HTR-8/SVneo (cell line): ENCODE measurements at places on chromosomes 2 and 18.
A peak's percentile ranks its signal among the peaks of the same experiment; 100 is the strongest.

DNA sequence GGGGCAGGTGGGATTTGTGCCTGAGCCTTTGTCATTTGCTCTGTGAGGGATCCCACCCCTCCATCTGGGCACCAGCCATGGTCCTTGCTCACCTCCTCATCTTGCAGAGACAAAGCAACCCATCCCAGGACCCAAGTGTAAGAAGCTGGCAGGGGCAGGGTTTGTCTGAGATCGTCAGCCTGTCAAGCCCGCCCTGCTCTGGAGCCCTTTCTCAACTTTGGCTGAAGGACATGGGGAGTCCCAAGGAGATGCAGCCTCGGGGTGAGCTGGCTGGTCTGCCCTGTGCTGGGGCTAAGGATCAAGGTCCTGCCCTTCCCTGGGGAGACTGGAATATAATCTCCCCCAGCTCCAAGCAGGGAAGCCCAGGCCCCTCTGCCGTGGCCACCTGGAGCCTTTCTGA, 86.0 kb downstream of the CAPN13 start:
- no peak for DNase-seq

- DNase-seq: peak; percentile 72
Measured at GRCh38 chr2:149330127-149331022, at the start of gene LYPD6. Gene LYPD6 (plus strand): TSS chr2:149330587. CDS start chr2:149437709, 107,122 bp downstream.

GRCh38 chr2:240358821-240359397, 76.6 kb upstream of the GPC1 start:
- no peak for DNase-seq

- DNase-seq: peak; percentile 31
Measured at GRCh38 chr2:221999717-222000116, 299.1 kb downstream of the PAX3 start.

DNA sequence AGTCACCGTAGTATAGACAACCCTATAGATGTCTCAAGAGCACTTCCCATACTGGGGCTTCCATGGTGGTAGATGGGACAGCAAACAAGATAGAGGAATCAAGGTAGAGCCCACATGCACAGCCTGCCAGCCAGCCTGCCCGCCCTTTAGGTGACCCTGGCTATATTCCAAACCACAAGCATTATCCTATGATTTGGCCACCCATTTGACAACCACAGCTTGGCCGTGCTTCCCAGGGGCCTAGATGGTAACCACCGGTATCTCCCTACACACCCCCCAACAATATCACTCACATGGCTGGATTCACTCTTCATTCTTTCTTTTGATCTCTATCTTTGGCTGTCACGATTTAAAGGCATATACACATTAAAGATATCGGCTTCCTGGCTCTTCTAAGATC, 85.3 kb downstream of the CDK15 start:
- DNase-seq: no peak

DNA sequence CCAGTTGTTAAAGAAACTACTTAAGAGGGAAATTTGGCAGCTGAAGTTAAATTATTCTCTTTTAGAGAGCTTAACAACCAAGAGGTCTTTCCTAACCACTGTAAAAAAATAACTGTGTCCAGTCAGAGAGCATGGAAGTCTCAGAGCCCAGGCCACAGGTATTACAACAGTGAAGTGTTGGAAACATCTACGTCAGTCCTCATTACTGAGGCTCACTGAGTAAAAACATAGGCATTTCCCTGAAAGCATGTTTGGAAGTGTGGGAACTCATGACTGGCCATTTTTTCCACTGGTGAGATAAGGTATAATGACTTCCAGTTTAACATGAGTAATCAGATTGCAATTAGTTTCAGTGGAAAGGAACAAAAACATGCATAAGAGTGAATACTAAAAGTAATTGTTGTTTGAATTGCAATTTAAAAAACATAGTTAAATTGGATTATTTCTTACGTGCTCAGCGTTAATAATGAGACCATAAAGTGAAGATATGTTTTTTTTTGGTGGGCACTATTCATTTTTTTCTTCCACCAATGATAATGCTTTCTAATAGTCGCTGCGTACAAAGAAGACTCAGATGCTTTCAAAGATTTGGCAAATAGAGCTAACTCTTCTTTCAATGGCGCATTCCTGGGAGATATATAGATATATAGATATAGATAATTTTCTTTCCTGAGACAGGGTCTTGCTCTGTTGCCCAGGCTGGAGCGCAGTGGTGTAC, 60.8 kb downstream of the EFEMP1 start:
- DNase-seq: peak; percentile 80

DNA sequence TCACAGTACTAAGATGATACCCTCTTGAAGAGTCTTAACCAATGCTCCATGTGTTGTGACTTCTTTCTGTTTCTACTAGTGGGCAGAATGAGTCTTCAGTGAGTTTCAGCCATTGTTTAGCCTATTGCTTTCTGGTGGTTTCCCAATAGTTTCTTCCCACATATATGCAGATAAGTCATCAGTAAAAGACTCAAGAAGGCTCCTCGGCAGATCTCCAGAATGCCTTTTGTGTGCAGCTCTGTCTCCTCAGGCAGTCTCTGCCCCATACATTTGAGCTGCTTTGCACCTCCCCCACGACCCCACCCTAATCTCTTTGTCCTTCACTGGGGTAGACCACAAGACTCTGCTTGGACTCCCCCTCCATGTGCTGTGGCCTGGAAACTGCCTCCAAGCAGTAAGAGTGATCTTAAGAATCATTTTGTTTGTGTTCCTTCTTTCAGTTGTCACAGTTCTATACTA, 71.6 kb upstream of the CHRNA1 start:
- DNase-seq: no peak

DNA sequence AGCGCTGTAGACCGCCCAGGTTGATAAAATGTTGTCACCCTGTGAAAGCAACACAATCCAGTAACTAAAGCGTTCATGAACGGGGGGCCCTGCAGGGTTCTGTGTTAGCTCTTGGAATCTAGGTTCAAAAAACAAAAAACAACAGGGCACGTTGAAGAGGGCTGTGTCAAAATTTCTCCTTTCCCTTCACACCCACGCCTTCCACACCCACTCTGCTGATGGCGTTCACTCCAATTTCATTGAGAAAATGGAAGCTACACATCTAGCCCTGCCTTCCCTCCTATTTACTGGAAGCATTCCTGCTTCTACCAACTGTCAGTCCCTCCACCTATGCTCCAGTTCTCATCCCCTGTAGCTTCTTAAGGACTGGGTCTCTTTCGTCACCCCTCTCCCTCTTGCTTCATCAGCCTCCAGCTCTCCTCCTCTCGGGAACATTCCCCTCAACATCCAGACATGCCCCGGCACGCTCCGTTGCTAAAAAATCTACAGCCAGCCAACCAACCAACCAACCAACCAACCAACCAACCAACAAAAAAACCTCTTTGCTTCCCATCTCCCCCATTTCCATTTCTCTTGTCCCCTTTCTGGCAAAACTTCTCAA, 98.4 kb upstream of the SP3 start:
- no peak for DNase-seq

DNA sequence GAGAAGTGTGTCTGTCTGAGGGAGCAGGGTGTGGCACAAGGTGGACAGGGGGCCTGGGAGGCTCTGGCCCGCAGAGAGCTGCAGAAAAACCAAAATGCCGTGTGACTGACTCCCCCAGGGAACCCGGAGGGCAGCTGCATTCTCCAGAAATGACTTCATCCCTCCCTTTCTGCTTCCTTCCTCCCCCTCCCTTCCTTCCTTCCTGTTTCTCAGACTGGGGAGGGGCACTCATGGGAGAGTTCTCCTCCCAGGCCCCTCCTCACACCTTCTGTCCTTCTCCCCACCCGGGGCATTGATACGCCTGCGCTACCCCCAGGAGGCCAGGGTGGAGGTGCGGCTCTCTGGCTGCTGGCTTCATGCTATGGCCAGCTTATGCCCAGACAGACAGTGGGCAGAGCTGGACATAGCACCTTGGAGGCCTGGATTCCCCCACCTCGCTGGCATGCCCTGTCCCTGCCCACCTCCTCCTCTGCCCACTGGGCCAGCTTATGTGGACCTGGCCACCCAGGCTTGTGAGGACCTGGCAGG, 8.2 kb upstream of the GPR17 start:
- peak; percentile 77 for DNase-seq

- no peak for DNase-seq
Measured at GRCh38 chr18:23386317-23386716, 66.8 kb upstream of the RIOK3 start.

DNA sequence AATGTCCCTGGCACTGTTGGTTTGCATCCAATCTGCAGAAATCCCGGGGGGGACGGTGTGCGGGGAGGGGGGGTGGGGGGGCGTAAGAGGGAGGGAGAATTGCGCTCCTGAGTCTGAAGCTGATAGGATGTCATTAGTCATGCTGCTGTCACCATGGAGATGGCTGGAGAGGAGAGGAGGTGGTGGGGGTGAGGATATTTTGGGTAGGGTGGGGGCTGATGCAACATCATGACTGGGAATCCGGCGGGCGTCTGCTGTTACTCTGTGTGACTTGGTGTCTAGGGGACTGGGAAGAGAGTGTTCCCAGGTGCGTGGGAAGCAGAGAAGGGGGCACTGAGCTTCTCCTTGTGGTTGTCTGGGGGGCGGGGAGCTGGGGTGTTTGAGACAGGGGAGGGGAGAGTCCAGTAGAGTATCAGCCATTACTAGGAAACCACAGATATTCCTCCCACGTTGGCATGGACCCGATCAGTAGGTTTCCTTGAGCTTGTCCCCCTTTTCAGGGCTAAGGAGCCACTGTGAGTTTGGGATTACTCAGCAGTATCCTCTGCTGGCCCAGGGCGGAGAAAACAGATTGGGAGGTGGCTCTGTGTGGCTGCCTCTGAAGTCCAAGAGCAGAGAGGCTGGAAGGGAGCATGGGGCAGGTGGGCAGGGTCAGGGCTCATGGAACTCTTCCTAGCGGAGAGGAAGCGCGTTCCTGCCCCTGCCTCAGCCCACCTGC, 18.9 kb downstream of the TET3 start:
- DNase-seq: no peak

GRCh38 chr2:234488913-234489451, 7.9 kb downstream of the ARL4C start:
- no peak for DNase-seq

- DNase-seq: peak; percentile 34
Measured at GRCh38 chr18:35231052-35231451, 9.8 kb upstream of the ZNF397 start.

DNA sequence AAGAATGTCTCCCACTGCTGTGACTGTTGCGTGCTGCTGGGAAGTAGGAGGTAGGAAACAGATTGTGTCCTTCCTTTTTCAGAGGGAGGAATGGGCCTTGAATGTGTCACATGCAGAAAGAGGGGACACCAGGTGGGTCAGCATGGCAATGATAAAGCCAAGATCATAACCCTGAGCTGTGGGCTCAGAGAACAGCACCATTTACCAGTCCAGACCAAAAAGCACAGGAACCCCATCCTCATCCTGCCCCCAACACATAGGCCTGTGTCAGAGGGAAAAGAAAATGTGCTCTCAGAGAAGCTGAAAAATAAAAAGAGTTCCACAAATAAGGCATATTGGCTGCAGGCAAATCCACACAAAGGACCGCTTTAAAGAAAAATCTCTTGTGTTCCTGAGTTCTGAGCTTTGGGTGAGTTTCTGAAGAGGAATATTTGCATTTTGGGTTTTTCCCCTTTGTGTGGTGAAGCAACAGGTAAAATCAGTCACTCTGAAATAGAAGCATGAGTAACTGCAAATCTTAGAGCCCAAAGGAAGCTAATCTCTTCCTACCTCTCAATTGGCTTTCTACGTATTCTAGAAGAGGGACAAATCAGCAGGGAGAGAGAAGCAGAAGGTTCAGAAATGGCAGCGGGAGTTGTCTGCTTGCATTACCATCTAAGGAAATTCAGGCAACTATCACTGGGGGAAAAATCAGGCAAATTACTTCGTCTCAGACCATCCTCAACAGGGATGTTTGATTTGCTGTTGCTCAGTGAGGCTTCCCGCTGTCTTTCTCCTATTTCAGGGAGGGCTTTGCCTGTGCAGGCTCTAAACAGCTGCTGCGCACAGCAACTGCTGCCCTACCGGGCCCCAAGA, 106.8 kb downstream of the BCL11A start:
- DNase-seq: no peak

DNA sequence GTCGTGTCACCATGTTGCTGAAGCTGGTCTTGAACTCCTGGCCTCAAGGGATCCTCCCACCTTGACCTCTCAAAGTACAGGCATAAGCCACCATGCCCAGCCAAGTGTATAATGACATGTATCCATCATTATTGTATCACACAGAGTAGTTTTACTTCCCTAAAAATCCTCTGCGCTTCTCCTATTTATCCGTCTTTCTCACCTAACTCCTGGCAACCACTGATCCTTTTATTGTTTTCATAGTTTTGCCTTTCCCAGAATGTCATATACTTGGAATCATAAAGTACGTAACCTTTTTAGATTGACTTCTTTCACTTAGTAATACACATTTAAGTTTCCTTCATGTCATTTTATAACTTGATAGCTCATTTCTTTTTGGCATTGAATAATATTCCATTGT, 51.0 kb downstream of the ZC3H15 start:
- DNase-seq: no peak

- DNase-seq: peak; percentile 31
Measured at GRCh38 chr2:84223191-84223590, 235.9 kb downstream of the SUCLG1 start.

- DNase-seq: no peak
Measured at GRCh38 chr2:108165729-108166128, 74.0 kb upstream of the SULT1C3 start.

DNA sequence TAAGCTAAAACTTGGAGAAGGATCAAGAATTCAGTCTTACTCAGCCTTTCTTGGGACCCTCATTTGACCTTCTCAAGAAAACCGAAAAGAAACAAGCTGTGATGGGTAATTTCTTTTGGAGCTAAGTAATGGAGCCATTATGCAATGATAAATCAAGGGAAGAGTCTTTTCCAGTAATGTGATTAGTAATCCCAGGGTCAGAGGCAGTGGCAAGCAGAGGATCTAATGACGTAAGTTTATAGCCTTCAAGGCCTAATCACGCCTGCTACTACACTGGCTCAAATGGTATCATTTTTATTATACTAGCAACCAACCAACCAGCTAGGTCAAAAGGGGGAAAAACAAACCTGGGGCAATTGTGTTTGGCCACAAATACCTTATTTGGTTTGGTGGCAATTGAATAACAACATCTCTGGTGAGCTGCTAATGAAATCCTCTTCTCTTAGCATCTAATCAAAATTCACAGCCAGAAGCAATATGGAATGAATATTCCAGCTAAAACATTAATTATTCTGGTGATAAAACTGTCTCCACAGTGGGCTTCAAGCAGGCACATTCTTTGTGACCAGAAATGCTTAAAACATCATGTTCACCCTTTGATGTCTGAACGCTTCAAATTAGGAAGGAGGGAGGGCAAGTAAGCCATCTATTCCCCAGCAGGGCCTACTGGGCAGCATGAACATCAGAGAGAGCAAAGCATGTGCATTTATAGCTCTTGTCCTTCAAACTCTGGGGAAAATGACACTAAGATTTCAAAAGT, 114.9 kb upstream of the SULT1C3 start:
- DNase-seq: no peak

- no peak for DNase-seq
Measured at GRCh38 chr2:234932591-234933168, 19.1 kb upstream of the SH3BP4 start.

GRCh38 chr2:27893006-27893405, 2.5 kb downstream of the BABAM2 start:
- DNase-seq: no peak

GRCh38 chr2:133937669-133938068, 316.2 kb upstream of the MGAT5 start:
- no peak for DNase-seq

GRCh38 chr2:109272461-109272860, 143.5 kb downstream of the SH3RF3 start:
- no peak for DNase-seq

GRCh38 chr2:14716319-14716718, 83.8 kb downstream of the LRATD1 start:
- no peak for DNase-seq
